Progenitor cell of endocrine pancreas (in vitro differentiated cells): ENCODE measurements at places on chromosomes 12 and 14.

DNA sequence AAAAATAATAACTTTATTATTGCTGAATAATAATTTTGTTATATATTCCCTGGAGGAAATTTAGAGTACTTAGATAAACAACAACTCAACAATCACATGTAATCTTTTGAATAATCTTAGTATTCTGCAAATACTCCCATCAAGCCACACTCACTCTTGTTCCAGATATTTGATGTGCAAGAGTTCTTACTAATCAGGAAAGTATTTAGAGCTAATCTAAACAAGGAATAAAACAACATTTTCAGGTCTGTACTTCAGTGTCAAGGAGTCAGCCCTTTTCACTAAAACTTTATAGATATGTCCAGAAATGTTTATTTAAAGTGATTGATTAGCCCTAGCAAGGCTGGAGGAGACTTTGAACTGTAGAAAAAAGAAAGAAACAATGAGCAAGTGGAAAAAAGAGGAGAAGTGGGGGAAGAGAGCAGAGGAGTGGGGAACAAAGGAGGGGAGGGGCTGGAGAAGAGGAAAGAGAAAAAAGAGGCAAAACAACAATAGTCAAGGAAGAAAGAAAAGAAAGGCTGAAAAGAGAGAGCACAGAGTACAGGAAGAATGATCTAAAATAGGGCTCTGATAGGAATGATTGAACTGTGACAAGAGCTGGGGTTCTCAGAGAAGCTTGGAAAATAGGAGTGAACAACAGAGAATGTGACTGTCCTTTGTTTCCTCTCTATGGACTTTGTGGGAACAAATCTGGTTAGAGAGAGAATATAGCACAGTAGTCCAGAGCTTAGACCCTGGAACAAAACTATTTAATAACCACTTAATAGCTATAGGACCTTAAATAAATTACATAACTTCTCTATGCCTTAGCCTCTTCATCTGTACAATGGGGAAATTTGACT is 238.7 kb downstream of the AKAP6 start:
- H3K4me3 ChIP-seq = no peak overlapping the region
- no peaks in the 10 kb centered on the region for H3K36me3 ChIP-seq
- peaks cover 12% of the 10 kb centered on the region for H3K4me1 ChIP-seq
- DNase-seq = no peak
- H3K27ac ChIP-seq = peak overlapping the region; percentile 82

- H3K36me3 ChIP-seq = no peaks in the 10 kb centered on the region
- H3K4me3 ChIP-seq = no peak overlapping the region
- no peak overlapping the region for H3K27ac ChIP-seq
- H3K27me3 ChIP-seq = peaks cover 43% of the 10 kb centered on the region
- H3K4me1 ChIP-seq = peaks cover 16% of the 10 kb centered on the region
These were observed 107.5 kb downstream of the SINHCAF start for GRCh38 chr12:31218203-31219025.

DNA sequence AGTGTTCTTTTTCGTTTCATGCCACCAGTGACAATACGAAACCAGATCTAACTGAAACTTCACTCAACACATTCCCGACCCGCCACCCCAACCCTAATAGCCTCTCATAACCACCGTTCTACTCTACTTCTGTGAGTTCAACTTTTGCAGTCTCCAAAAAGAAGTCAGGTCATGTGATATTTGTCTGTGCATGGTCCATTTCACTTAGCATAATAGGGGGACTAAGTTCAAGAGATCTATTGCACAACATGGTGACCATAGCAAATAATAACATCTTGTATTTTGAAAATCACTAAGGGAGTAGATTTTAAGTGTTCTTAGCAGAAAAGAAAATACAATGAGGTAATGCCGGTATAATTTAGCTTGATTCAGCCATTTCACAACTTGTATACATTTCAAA is 376.4 kb downstream of the DIO2 start:
- H3K4me1 ChIP-seq = no peaks in the 10 kb centered on the region
- no peaks in the 10 kb centered on the region for H3K36me3 ChIP-seq
- DNase-seq = no peak
- no peak overlapping the region for H3K4me3 ChIP-seq

- H3K27me3 ChIP-seq = peaks cover 22% of the 10 kb centered on the region
- DNase-seq = no peak
- H3K4me3 ChIP-seq = no peak overlapping the region
- H3K36me3 ChIP-seq = no peaks in the 10 kb centered on the region
- H3K4me1 ChIP-seq = peaks cover 9% of the 10 kb centered on the region
These were observed 8.5 kb upstream of the KRT75 start for GRCh38 chr12:52442600-52443061.

- H3K27ac ChIP-seq = no peak overlapping the region
- DNase-seq = no peak
- no peaks in the 10 kb centered on the region for H3K36me3 ChIP-seq
- no peak overlapping the region for H3K4me3 ChIP-seq
These were observed 2.5 kb upstream of the KRT85 start for GRCh38 chr12:52369809-52370208.

DNA sequence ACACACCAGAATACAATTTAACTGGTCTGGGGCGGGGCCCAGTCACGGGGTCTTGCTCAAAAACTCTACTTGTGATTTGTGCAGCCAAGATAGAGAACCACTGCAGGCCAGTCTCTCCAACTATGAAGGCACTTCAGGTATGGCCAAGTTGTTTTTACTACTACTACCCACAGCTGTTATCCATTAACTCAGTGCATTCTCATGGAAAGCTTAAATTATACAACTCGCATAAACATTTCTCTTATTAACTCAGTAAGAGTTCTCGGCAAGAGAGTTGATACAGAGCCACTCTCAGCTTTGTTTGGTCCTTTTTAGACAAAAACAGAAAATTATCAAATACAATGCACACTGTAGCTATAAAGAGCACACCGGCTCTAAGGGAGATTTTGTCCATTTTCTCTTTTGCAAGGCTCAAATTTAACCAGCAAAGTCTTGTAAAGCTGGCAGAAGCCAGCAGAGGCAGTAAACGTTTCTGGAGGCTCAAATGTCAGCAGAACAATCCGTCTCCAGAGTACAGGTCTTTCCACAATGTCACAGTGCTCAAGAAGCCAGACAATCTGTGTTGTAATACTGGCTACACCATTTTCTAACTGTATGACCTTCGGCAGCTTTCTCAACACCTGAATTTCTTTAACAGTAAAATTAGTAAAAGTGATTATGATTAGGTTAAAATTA is 85.9 kb downstream of the PTGER2 start:
- H3K36me3 ChIP-seq = no peaks in the 10 kb centered on the region
- DNase-seq = no peak
- H3K27me3 ChIP-seq = no peaks in the 10 kb centered on the region

- no peaks in the 10 kb centered on the region for H3K4me1 ChIP-seq
- no peaks in the 10 kb centered on the region for H3K27me3 ChIP-seq
- no peaks in the 10 kb centered on the region for H3K36me3 ChIP-seq
- no peak for DNase-seq
These were observed 8.9 kb downstream of the DPPA3 start for GRCh38 chr12:7719946-7720730.

- H3K27ac ChIP-seq = no peak overlapping the region
- H3K27me3 ChIP-seq = peaks cover under 1% of the 10 kb centered on the region
- no peak overlapping the region for H3K4me3 ChIP-seq
- H3K4me1 ChIP-seq = peaks cover 9% of the 10 kb centered on the region
- DNase-seq = no peak
These were observed 221.2 kb upstream of the FLRT2 start for GRCh38 chr14:85308531-85309300.

DNA sequence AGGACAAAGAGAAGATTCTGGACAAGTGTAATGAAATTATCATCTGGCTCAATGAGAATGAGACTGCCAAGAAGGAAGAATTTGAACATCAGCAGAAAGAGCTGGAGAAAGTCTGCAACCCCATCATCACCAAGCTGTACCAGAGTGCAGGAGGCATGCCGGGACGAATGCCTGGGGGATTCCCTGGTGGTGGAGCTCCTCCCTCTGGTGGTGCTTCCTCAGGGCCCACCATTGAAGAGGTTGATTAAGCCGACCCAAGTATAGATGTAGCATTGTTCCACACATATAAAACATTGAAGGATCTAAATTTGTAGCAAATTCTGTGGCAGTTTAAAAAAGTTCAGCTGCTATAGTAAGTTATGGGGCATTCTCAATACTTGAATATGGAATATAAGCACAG is 174.3 kb upstream of the CCND2 start:
- peaks cover 1% of the 10 kb centered on the region for H3K4me1 ChIP-seq
- H3K36me3 ChIP-seq = peaks cover 1% of the 10 kb centered on the region
- no peaks in the 10 kb centered on the region for H3K27me3 ChIP-seq
- H3K4me3 ChIP-seq = no peak overlapping the region
- no peak overlapping the region for H3K27ac ChIP-seq

GRCh38 chr14:69428289-69428998 is 30.0 kb downstream of the SLC39A9 start:
- H3K27ac ChIP-seq = no peak overlapping the region
- H3K4me3 ChIP-seq = no peak overlapping the region
- H3K36me3 ChIP-seq = peaks cover 39% of the 10 kb centered on the region

- no peak overlapping the region for H3K27ac ChIP-seq
- no peak overlapping the region for H3K4me3 ChIP-seq
These were observed 166.6 kb downstream of the PIWIL1 start for GRCh38 chr12:130504110-130504839.

DNA sequence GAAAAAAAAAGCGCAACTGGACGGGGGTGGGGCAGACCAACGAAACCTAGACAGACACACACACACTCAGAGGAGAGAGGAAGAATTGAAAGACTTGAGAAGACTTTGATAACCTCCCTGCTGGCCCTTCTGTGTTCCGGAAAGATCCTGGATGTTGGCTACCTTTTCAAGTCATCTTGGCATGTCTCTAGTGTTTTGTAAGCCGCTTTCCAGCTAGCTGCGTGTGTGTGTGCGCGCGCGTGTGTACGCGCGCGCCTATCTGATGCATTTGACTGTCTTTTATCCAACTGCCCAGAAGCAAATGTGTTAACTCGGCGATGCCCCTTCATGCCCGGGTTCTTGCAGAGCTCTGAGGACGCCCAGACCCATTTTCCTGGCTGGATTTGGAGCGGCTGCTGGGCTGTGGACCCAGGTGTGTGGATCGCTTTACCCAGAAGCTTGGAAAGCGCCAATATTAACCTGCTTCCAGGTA is 664 bp downstream of the LRFN5 start:
- H3K4me1 ChIP-seq = peaks cover 34% of the 10 kb centered on the region
- peaks cover 88% of the 10 kb centered on the region for H3K27me3 ChIP-seq
- DNase-seq = no peak

DNA sequence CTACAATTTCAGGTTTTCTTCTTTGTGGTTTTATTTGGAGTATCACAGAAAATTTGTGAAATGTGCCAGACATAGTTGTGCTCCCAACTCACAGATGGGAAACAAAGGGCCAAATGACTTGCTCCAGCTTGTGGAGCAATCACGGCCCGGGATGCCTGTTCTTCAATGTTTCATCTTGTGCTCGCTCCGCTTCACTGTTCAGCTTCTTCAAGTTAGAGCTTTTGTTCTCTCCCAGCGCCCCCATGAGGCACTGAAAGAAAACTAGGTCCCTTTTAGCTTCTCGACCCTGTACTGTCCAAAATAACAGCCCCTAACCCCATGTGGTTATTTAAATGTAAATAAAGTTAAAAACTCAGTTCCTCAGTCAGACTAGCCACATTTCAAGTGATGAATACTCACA is 187.9 kb upstream of the STXBP6 start:
- no peaks in the 10 kb centered on the region for H3K36me3 ChIP-seq
- no peak for DNase-seq
- peaks cover 2% of the 10 kb centered on the region for H3K4me1 ChIP-seq
- H3K4me3 ChIP-seq = no peak overlapping the region

DNA sequence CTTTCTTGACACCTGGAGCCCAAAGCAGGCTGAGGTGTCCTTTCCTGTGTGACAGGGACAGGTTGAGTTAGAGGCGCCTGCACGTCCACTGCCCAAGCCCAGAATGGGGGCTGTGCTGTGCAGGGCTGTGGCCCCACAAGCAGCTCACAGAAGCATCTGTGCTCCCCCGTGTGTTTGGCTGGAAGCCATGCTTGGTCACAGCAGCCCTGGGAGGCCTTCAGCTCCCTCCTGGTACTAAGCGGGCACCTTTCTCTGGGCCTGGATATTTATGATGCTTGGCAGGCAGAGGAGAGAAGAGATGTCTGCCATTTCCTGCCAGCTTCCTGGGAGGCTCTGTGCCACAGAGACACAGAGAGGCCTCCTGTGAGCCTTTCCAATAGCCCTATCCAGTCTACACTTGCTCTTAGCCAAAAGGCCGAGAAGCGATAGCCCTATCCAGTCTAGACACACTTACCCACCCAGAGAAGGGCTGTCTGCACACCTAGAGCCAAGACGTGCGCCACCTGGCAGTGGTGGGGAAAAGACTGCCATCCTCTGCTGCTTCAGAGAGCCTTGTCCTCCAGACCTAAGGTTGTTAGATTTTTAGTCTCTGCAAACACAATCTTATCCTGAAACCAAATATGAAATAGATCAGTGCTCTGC is 117.4 kb downstream of the GCH1 start:
- H3K27me3 ChIP-seq = peaks cover 3% of the 10 kb centered on the region
- no peaks in the 10 kb centered on the region for H3K4me1 ChIP-seq
- peak overlapping the region; percentile 4 for H3K27ac ChIP-seq
- no peaks in the 10 kb centered on the region for H3K36me3 ChIP-seq
- no peak for DNase-seq

DNA sequence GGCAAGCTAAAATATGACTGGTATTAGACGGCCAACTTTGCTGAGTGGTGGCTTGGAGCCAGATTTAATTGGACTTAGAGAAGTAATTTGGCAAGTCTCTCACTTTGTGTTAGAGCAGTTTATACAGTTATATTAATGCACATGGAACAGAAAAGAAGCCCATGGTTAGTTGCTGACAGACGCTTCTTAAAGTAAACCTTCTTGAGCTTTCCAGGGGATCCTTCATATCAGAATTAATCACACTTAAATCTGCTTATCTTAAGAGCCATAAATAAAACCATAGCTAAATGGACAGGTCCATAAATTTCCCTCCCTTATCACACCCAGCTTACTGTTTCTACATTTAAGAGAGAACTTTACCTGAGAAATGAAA is 9.6 kb downstream of the GSG1 start:
- no peaks in the 10 kb centered on the region for H3K36me3 ChIP-seq
- no peak for DNase-seq
- no peak overlapping the region for H3K27ac ChIP-seq
- H3K27me3 ChIP-seq = peaks cover 15% of the 10 kb centered on the region

DNA sequence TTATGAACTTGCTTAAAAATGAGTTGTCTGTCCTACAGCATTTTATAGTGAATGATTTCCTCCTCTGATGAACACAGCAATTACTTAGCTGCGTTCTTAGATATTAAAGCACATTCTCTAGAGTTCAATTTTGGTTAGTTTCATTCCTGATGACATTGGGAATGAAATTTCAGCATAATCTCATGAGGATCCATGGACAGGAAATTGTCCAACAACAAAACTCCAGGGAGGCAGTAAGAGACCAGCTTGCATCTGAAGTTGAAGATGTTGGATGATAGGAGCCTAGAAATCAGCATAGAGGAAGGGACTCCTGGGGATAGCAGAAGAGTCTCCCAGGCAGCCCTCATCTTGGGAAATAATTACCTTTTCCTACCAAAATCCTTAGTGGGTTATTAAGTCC is 128.7 kb upstream of the RAP1B start:
- no peak overlapping the region for H3K27ac ChIP-seq
- peaks cover 9% of the 10 kb centered on the region for H3K4me1 ChIP-seq
- no peaks in the 10 kb centered on the region for H3K36me3 ChIP-seq
- no peak for DNase-seq
